ENCODE measurements at places on chromosomes 4 and X.

- peak; percentile 45 for DNase-seq
Measured at GRCh38 chrX:74922922-74923543, 2.2 kb downstream of the NEXMIF start.

DNA sequence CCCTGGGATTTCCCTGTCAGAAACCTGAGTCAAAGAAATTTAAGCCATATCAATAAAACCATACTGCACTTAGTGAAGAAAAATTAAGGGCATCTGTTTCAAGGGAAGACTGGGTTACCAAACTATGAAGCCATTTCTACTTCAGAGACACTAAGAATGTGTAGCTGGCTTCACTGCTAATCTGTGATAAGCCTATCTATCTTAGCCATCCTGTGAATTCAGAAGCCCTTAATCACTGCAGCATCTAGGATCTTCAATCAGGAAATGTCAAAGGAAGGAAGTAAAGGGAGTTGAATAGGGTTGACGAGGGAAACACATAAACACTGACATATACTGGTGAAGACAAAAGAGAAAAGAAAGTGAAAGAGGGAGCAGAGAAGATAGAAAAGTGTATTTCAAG lies 777.6 kb upstream of the DIAPH2 start:
- DNase-seq, result no peak

- DNase-seq, result no peak
Measured at GRCh38 chrX:134718966-134719317, 60.7 kb upstream of the PLAC1 start.

GRCh38 chr4:70954032-70954431 lies 39.4 kb upstream of the DCK start:
- no peak for DNase-seq

- no peak for DNase-seq
Measured at GRCh38 chr4:16206301-16206700, 20.0 kb downstream of the TAPT1 start.

GRCh38 chr4:183384516-183384915 lies 59.9 kb upstream of the CDKN2AIP start:
- no peak for DNase-seq

- no peak for DNase-seq
Measured at GRCh38 chrX:70488856-70489255, 44.2 kb downstream of the DLG3 start.

DNA sequence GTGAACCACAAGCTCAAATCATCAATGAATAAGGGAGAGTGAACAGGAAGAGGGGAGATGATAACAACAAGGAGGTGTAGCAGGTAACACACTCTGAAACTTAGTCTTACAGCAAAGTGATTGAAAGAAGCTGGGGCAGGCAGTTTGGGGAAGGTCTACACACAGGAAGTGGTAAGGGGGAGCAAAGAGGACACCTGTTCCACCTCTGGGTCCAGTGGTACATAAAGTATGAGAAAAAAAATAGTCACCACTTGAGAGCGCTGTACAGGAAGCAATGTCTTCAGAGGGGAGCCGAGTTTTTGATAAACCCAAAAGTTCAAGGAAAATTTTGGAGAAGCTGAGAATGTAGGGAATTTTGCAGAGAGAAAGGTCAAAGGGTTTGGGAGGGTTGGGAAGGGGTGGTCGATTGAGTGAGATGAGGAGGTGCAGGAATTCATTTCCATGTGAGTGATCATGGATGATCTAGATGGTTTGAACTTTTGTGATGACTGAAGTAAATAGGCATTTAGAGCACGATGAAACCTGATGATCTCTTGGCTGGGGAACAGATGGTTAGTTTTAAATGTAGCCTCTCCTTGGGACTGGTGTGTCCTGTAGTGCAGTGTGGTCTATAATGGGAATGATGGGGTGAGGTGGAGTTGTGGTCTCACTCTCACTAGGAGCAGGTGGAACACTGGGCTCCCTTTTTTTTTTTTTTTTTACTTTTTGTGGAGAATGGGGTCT lies 142.0 kb downstream of the RBMX2 start:
- DNase-seq, result no peak

DNA sequence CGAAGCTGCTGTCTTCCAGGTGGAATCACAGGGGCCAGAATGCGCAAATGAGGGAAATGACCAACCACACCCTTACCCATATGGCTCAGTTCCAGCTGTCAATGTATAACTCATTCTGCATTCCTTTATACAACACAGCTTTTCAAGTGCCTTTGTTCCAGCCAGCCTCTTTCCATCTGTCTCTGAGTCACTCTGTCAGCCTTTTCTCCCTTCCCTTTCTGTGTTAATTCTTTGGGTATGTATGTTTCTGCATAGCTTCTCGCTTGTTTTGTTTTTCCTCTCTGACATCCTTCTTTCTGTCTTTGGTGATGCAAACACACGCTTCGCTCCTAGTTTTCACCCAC lies 54.5 kb downstream of the RS1 start:
- no peak for DNase-seq

GRCh38 chr4:169847171-169847570 lies 89.4 kb upstream of the HPF1 start:
- DNase-seq, result no peak

GRCh38 chr4:30865691-30866090 lies 145.5 kb downstream of the PCDH7 start:
- no peak for DNase-seq

GRCh38 chrX:41108463-41109205 lies 23.4 kb downstream of the USP9X start:
- no peak for DNase-seq

DNA sequence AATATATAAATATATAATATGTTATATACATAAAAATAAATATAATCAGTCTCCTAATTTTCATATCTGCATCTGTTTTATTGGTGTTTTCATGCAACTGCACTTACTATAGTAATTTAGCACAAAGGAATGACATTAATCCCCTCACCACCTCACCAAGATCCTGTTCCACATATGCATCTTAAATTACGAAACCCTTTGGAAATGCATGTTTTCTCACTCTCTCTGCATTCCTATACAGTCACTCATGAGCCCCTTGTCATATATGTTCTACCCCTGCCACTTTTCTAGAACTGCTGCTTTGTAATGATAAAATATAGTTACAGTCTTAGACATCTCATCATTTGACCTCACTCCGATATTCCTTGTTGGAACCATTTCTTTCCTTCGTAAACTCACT lies 728.7 kb upstream of the SLIT2 start:
- DNase-seq, result no peak

GRCh38 chr4:155941820-155942219 lies 11.8 kb downstream of the CTSO start:
- no peak for DNase-seq

GRCh38 chr4:154329939-154330338 lies 161.7 kb downstream of the DCHS2 start:
- DNase-seq, result no peak

GRCh38 chr4:152817331-152817730 lies 37.6 kb downstream of the ARFIP1 start:
- no peak for DNase-seq

Measured in GM10248 (cell line).